ENCODE measurements at places on chromosomes 11 and 22. TPM values are rescaled to one million over a fixed set of nuclear protein-coding genes. Genes with fewer than 3 reads are reported as not detected.
A peak's percentile ranks its signal among the peaks of the same experiment; 100 is the strongest.

The POTEH gene
- total RNA-seq, result not detected

The CHKA gene
- total RNA-seq, result 8.7 TPM

The SLC37A2 gene
- 4.3 TPM for total RNA-seq

The RASSF10 gene
- total RNA-seq, result 2.8 TPM

The TLCD5 gene
- 1.1 TPM for total RNA-seq

The GPR83 gene
- 0.14 TPM for total RNA-seq

The NOX4 gene
- 0.80 TPM for total RNA-seq

The TRIM48 gene
- total RNA-seq, result not detected

- peaks cover 2% of the 10 kb centered on the region for H3K36me3 ChIP-seq
- H3K27me3 ChIP-seq, result no peaks in the 10 kb centered on the region
- H3K4me3 ChIP-seq, result no peak overlapping the region
- no peak overlapping the region for H3K27ac ChIP-seq
- no peak for DNase-seq
- peaks cover 10% of the 10 kb centered on the region for H3K4me1 ChIP-seq
Observed at GRCh38 chr11:66858939-66859685, 2.2 kb downstream of the LRFN4 start.

- H3K4me1 ChIP-seq, result no peaks in the 10 kb centered on the region
- no peak for DNase-seq
- peaks cover 8% of the 10 kb centered on the region for H3K36me3 ChIP-seq
- H3K27ac ChIP-seq, result no peak overlapping the region
Observed at GRCh38 chr22:35275580-35275979, 18.3 kb downstream of the HMGXB4 start.

- no peak overlapping the region for H3K4me3 ChIP-seq
- no peaks in the 10 kb centered on the region for H3K4me1 ChIP-seq
- no peaks in the 10 kb centered on the region for H3K36me3 ChIP-seq
- DNase-seq, result no peak
- H3K27me3 ChIP-seq, result no peaks in the 10 kb centered on the region
- H3K27ac ChIP-seq, result no peak overlapping the region
Observed at GRCh38 chr11:46609386-46609785, 7.6 kb downstream of the HARBI1 start.

- no peak overlapping the region for H3K4me3 ChIP-seq
- no peak overlapping the region for H3K27ac ChIP-seq
- no peaks in the 10 kb centered on the region for H3K36me3 ChIP-seq
Observed at GRCh38 chr11:124656774-124657630, 16.5 kb downstream of the SIAE start.

DNA sequence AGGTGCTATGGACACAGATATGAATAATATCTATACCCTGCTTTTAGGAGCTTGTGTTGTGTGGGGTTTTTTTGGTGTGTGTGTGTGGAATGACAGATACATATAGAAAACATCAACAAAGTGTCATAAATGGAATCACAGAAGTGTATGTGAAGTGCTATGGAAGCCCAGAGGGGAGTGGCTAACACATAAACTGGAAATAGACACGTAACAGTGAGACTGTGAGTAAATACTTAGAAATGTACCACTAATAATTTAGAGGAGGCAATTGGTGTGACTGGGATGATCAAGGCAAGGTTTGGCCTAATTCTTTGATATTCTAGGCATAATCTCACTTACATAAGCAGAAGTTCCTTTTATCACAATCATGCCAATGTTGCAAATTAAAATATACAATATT lies 169.3 kb upstream of the TENM4 start:
- no peaks in the 10 kb centered on the region for H3K27me3 ChIP-seq
- no peak for DNase-seq
- no peaks in the 10 kb centered on the region for H3K4me1 ChIP-seq

DNA sequence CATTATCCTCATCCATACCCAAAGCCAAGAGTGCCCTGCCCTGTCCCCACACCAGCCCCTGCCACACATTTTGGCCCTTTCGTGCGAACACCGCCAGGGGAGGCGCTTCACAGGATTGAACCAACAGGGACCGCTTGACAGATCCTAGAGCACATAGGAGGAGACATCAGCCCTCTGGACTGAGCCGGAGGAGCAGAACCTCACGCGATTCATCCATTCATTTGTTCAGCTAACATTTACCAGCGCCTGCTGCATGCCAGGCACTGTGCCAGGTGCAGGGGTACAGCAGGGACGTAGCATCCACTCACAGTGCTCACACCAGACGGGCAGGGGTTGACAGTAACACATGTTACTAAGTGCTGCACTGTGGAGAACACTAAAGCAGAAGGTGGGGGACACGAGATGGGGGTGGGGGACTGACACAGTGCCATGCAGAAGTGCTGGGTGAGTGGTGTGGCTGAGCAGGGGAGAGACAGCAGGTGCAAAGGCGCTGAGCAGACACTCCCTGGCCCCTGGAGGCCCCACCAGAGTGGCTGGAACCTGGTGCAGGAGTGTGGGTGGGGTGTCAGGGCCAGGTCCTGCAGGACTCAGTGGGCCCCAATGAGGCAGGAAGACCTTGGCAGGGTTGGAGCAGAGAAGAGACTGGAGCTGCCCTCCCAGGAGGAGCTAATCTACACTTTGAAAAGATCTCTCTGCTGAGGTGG lies 3.4 kb downstream of the GNAZ start:
- H3K36me3 ChIP-seq, result no peaks in the 10 kb centered on the region
- peaks cover 60% of the 10 kb centered on the region for H3K27me3 ChIP-seq
- H3K4me1 ChIP-seq, result peaks cover 8% of the 10 kb centered on the region
- no peak overlapping the region for H3K4me3 ChIP-seq
- H3K27ac ChIP-seq, result no peak overlapping the region

GRCh38 chr11:77309401-77310085 lies 8.1 kb upstream of the GDPD4 start:
- no peaks in the 10 kb centered on the region for H3K27me3 ChIP-seq
- no peak for DNase-seq
- H3K27ac ChIP-seq, result no peak overlapping the region
- H3K36me3 ChIP-seq, result no peaks in the 10 kb centered on the region

DNA sequence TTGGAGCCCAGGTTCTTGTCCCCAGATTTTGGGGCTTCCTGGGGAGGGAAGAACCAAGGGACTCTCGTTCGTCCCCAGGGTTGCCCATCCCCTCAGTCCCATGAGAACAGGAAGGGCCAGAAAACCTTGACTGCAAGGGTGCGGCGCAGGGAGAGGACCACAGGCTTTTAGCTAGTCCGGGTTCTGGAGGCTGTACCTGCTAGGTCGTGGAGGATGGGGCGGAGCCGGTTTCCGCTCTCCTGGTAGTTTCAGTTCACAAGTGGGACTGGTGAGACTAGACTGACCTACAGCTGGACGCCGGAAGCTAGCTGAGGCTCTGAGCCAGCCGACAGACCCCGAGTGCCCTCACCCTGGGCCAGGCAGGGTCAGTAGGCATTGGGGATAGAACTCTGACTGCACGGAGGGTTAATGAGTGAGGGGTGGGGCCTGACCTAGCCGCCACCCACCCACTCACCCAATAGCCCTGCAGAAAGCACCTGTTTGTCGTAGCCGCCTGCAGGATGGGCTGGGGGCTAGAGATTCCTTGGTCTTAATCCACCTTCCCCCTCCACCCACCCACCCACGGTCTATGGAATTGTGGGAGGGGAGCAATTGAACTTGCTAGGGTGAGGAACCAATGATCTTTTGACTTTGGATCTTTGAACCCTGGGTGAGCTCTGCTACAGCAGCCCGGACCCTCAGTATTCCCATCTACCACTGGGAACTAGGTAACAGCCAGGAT lies 1.5 kb downstream of the MAFF start:
- H3K27me3 ChIP-seq, result peaks cover 49% of the 10 kb centered on the region
- H3K27ac ChIP-seq, result no peak overlapping the region
- DNase-seq, result no peak
- peaks cover 30% of the 10 kb centered on the region for H3K4me1 ChIP-seq
- no peaks in the 10 kb centered on the region for H3K36me3 ChIP-seq

- DNase-seq, result no peak
- H3K36me3 ChIP-seq, result no peaks in the 10 kb centered on the region
- H3K4me3 ChIP-seq, result no peak overlapping the region
- peaks cover 7% of the 10 kb centered on the region for H3K4me1 ChIP-seq
Observed at GRCh38 chr11:10418950-10419310, 36.1 kb upstream of the AMPD3 start.

GRCh38 chr11:859394-860131 lies 16.9 kb downstream of the TSPAN4 start:
- H3K27me3 ChIP-seq, result no peaks in the 10 kb centered on the region
- no peak overlapping the region for H3K4me3 ChIP-seq
- DNase-seq, result no peak
- H3K36me3 ChIP-seq, result no peaks in the 10 kb centered on the region

GRCh38 chr22:47174096-47174495 lies 411.6 kb downstream of the TBC1D22A start:
- no peak overlapping the region for H3K27ac ChIP-seq
- DNase-seq, result no peak
- peaks cover 21% of the 10 kb centered on the region for H3K36me3 ChIP-seq
- H3K27me3 ChIP-seq, result no peaks in the 10 kb centered on the region

DNA sequence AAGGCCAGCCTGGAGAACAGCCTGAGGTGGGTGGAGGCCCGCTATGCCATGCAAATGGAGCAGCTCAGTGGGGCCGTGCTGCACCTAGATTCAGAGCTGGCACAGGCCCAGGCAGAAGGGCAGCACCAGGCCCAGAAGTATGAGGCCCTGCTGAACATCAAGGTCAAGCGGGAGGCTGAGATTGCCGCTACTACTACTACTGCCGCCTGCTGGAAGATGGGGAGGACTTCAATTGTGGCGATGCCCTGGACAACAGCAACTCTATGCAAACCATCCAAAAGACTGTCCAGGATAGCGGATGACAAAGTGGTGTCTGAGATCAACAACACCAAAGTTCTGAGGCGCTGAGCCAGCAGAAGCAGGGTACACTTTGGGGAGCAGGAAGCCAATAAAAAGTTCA lies 3.1 kb upstream of the TMEM218 start:
- DNase-seq, result no peak
- H3K27ac ChIP-seq, result no peak overlapping the region
- peaks cover 2% of the 10 kb centered on the region for H3K27me3 ChIP-seq
- H3K4me1 ChIP-seq, result peaks cover 5% of the 10 kb centered on the region
- no peak overlapping the region for H3K4me3 ChIP-seq

DNA sequence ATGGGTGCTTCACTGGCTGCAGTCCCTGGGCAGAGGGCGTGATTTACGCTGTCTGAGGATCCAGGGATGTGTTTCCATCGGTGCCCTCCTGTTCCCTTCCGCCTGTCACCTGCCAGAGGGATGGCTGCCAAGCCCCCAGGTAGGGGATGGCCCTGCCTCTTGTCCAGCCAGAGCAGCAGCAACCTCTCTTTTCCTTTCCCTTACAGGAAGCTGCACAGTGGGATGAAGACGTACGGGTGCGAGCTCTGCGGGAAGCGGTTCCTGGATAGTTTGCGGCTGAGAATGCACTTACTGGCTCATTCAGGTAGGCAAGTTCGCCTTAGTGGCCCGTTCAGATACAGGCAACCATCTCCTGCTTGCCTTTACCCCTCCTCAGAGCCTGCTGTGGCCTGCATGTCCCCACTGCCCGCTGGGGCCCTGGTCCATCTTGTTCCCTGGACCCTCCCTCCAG lies 96.6 kb downstream of the ZBTB16 start:
- peak overlapping the region; percentile 38 for H3K27ac ChIP-seq
- H3K4me3 ChIP-seq, result no peak overlapping the region
- no peaks in the 10 kb centered on the region for H3K27me3 ChIP-seq
- H3K36me3 ChIP-seq, result no peaks in the 10 kb centered on the region

GRCh38 chr11:78392854-78393253 lies 24.8 kb downstream of the GAB2 start:
- H3K4me3 ChIP-seq, result no peak overlapping the region
- no peaks in the 10 kb centered on the region for H3K36me3 ChIP-seq
- peaks cover 10% of the 10 kb centered on the region for H3K4me1 ChIP-seq
- no peaks in the 10 kb centered on the region for H3K27me3 ChIP-seq

GRCh38 chr11:74608431-74608830 lies 16.0 kb downstream of the POLD3 start:
- H3K4me1 ChIP-seq, result no peaks in the 10 kb centered on the region
- H3K36me3 ChIP-seq, result peaks cover 10% of the 10 kb centered on the region
- no peak overlapping the region for H3K4me3 ChIP-seq
- no peak for DNase-seq

GRCh38 chr11:128741916-128742315 lies 48.0 kb downstream of the FLI1 start:
- DNase-seq, result no peak
- peaks cover 22% of the 10 kb centered on the region for H3K36me3 ChIP-seq
- H3K4me1 ChIP-seq, result peaks cover 45% of the 10 kb centered on the region
- no peaks in the 10 kb centered on the region for H3K27me3 ChIP-seq
- no peak overlapping the region for H3K4me3 ChIP-seq

GRCh38 chr11:106133529-106133928 lies 56.1 kb downstream of the AASDHPPT start:
- H3K4me1 ChIP-seq, result no peaks in the 10 kb centered on the region
- DNase-seq, result no peak
- no peaks in the 10 kb centered on the region for H3K36me3 ChIP-seq
- no peaks in the 10 kb centered on the region for H3K27me3 ChIP-seq
- no peak overlapping the region for H3K27ac ChIP-seq

DNA sequence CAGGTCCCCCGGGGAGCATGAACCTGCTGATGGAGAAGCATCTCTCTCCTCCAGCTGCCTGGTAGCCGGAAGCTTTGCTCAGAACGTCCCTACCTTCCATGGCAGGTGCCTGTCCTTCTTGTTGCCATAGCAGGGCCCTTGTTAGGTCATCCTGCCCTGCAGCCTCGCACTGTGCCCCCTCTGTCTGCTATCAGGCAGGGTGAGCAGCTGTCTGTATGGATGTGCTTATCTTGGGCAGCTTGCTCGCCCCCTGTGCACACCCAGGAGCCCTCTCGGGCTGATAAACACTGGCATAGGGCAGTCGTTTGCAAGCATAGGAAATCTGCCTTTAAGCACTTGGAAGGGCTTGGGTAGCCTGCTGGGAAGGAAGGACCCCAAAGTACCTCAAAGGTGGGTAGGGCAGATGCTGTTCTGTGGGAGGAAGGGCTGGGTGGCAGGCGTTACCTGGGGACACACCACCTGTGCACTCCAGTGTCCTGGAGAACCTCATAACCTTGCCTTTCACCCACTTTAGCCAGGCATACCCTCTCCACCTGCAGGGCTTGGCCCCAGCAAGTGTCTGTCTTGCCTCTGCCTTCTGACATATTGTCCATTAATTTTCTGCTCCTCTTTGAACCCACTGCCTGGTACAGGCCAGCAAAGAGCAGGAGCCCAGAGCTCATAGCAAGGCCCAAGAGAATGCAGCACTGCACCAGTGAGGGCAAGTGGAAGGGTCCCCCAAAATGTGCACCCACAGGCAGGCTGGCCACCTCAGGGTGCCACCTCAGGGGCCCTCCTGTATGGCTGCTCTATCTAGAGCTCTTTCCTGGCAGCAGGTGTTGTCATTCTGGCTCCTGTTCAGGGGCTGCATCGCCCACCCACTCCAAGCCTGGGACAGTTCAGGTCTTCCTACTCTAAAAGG lies 8.0 kb upstream of the COMT start:
- no peaks in the 10 kb centered on the region for H3K27me3 ChIP-seq
- H3K36me3 ChIP-seq, result no peaks in the 10 kb centered on the region
- H3K4me3 ChIP-seq, result no peak overlapping the region
- no peak overlapping the region for H3K27ac ChIP-seq

All from thymus (tissue), 14 donors.